ENCODE measurements at places on chromosomes 1 and 21. TPM values are rescaled to one million over a fixed set of nuclear protein-coding genes. Genes with fewer than 3 reads are reported as not detected.
A peak's percentile ranks its signal among the peaks of the same experiment; 100 is the strongest.

The IQGAP3 gene
- 25.6 TPM for total RNA-seq

The SPRR3 gene
- total RNA-seq, result not detected

The PRKAB2 gene
- 6.6 TPM for total RNA-seq

GRCh38 chr1:31765041-31765467, 914 bp upstream of the ADGRB2 start:
- no peak for DNase-seq

DNA sequence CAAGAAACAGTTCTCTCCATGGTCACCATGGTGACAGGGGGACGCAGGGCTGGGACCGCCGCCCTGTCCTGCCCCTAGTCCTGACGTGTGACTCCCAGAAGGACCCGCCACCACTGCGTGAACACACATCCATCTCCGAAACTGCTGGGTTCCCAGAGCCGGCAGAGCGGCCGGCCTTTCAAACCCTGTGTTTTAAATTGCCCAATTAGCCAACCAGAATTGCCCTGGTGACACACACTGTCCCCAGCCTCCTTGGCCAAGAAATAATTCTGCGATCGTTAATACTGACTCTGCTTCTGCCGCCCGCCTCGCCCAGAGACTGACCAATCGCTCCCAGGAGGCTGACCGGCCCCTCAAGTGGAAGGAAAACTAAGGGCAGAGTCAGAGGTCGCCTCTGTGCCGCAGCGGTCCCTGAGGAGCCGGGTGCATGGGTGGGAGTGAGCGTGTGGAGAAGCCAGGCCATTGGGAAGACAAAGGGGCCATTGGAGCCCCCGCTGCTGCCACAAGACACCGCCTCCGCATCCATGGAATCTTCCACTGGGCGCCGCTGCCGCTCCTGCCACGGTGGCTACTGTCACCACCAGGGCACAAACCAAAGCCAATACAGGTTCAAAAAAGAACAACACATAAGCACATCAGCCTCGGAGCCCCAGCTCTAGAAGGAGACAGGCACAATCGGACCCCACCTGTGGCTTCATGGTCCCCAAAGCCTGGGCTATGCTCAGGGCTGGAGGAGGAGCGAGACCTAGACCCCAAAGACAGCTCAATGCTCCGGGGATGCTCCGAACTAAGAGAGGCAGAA, 273.2 kb downstream of the NPHP4 start:
- DNase-seq, result no peak

- DNase-seq, result no peak
Measured at GRCh38 chr1:201369209-201369608, 8.3 kb downstream of the TNNT2 start.

- DNase-seq, result no peak
Measured at GRCh38 chr1:209512821-209513220, 70.7 kb upstream of the CAMK1G start.

GRCh38 chr21:26843933-26844257, 1.3 kb downstream of the ADAMTS1 start:
- no peak for DNase-seq

- peak; percentile 71 for DNase-seq
Measured at GRCh38 chr1:58932859-58933598, 149.2 kb upstream of the JUN start.

- no peak for DNase-seq
Measured at GRCh38 chr1:53906121-53906520, 12.1 kb downstream of the DIO1 start.

DNA sequence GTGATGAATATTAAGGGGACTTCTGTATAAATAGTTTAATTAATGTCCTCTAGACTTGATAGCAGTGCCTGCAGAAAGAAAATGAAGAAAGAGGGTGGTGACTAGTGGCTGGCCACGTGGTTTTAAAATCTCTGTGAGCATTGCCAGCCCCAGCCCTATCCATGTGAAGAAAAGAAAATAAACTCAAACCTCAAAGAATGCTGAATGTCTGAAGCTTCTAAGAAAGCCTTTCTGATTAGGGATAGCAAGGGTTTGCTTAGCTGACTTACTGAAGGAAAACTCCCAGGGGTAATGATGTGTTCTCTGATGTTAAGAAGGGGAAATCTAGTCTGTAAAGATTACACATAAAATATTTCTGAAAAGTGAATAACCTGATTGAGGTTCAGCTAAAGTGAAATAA, 31.8 kb downstream of the ADGRL2 start:
- no peak for DNase-seq

DNA sequence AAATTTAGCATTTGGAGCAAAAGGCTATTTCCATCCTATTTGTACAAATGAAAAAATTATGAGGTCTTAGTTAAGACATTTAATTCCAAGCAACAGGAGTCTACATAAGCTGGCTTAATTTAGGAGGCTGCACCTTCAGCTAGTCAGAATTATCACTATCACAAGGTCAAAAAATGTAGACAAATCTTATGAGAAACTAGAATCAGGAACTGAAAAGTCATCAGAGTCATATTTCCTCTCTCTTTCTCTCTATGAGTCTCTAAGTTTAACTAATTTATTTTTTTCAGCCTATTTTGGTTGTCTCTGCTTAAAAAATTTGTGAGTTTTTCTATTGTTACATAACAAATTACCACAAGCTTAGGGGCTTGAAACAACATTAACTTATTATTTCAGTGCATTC, 807.1 kb upstream of the PRMT6 start:
- DNase-seq, result no peak

Measured in Panc1 (cell line).